Psoas muscle (tissue), 8 donors: ENCODE measurements at places on chromosomes 5 and 9. TPM values are rescaled to one million over a fixed set of nuclear protein-coding genes. Genes with fewer than 3 reads are reported as not detected.

The FAM200C gene
- polyA plus RNA-seq = 1.4 TPM

The IL31RA gene
- polyA plus RNA-seq = not detected

DNA sequence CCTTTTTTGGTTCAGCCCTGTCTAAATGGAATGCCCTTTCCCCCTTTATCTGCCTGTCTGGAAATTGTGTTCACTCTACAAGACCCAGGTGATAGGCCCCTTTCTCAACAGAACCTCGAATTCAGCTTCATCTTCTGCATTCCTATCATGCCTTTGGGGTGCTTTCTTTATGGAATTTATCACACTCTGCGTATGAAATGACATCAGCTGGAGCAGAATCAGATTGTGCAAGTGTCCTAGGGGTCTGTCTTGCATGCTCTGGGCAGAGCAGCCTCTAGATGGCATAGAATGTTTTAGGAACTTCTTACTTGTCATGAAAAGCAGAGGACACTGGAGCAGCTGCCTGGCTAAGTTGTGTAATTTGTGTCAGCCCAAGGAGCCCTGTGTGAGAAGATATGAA is 84.9 kb downstream of the ISL1 start:
- no peak for DNase-seq

GRCh38 chr9:116270546-116270945 is 117.0 kb downstream of the PAPPA start:
- DNase-seq = no peak

GRCh38 chr9:72983056-72983455 is 30.2 kb upstream of the ALDH1A1 start:
- no peak for DNase-seq

- no peak for DNase-seq
Measured at GRCh38 chr5:106374956-106375355, 1295.8 kb downstream of the EFNA5 start.

- no peak for DNase-seq
Measured at GRCh38 chr9:78620764-78621163, 323.8 kb downstream of the PSAT1 start.

DNA sequence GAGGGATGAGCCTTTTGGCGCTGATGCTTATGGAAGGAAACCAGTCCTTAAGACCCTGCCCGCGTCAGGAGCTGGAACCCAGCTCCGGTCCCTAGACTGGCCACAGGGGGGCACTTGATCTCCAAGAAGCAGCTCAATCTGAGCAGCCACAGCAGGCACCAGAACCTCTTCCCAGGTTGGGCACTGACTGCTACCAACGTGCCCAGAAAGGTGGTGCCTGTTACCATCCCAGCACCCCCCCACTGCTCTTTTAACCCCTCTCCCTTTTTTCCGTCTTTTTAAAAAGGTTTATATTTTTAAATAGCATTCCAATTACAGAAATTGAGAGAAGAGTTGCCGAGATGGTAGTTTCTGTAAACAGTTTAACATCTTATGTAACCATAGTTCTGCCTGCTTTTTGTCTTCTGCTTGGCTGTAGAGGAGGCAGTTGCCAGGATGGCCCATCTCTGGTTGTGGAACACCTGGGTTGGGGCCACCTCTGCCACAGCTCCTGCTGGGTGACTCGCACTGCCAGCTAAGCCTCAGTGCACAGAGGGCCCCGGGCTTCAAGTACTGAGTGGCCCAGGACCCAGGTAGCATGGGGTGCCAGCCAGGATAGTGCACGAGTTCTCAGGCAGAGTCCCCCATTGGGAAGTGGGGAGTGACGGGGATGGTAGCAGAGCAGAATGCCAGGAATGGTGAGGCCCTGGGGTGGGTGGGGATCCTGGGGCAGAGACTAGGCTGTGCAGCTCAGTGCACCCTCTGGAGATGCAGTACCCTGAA is 62.8 kb downstream of the PFDN1 start:
- DNase-seq = peak; percentile 64

DNA sequence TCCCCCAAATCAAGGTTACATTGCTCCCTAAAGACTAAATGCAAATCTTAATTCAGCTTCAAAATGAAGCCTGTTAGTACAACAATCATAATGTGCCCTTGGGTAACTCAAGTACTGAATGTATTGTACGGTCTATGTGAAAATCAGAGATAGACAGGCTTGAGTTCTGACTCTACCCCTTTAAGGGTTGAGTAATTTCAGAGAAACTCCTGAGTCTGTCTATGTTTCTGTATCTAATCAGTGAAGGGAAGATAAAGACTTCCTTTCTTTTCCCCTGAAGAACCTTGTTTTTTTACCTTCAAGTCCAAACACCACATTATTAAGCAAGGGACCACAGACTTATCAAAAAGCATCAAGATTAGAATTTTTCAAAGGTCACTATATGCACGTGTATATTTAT is 108.2 kb downstream of the MPDZ start:
- no peak for DNase-seq
